ENCODE measurements at places on chromosomes 16 and 17.

DNA sequence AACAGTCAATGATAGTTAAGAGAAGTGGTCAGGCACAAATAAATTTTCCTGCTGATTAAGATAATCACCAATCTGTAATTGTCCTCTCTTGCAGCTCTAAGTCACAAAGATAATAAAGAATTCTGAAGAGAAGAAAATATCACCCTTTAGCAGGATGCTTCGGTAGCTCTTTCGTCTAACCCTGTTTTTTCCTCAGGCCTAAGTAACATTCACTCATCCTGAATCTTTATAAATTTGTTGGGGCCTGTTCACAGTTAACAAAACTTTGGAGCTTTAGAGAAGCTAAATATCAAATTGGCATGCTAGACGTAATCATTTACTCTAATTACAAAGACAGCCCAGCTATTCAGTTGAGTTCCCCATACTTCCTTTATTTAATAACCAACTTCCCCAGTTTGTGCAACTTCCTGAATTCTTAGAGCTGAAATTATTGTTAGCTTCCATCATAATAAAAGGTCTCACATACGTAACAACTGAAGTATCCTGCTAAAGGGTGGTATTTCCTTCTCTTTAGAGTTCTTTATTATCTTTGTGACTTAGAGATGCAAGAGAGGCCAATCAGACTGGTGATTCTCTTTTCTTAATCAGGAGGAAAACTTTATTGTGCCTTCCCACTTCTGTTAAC, 118.6 kb downstream of the TANGO6 start:
- DNase-seq: no peak

GRCh38 chr17:51259564-51260236, at the start of gene MBTD1:
MBTD1 (minus strand) TSS chr17:51260049; CDS start chr17:51225161, 34,888 bp downstream.
- DNase-seq: peak; percentile 90

DNA sequence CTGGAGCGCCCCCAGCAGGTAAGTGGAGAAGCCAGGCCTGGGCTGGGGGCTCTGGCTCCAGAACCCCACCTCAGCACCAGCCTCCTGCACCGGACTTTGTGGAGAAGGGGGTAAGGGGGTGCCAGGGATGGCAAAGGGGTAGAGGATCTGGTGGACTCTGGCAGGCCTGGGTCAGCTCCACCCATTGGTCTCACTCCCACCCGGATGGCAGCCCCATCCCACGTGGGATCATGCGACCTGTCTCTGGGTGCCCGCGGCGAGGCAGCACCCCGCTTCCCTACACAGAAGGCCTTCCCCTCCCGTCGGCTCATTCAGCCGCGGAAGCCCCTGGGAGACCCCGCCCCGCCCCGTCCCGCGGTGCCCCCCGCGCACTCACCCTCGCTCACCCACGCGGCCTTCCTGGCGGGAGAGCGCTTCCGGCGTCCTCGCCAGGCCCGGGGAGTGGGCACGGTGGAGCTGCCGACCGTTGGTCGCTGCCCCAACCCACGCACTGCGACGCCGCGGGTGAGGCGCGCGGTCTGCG, 498 bp upstream of the PLEKHG4 start:
- DNase-seq: no peak

- no peak for DNase-seq
Measured at GRCh38 chr17:8826808-8827435, 27.8 kb upstream of the MFSD6L start.

DNA sequence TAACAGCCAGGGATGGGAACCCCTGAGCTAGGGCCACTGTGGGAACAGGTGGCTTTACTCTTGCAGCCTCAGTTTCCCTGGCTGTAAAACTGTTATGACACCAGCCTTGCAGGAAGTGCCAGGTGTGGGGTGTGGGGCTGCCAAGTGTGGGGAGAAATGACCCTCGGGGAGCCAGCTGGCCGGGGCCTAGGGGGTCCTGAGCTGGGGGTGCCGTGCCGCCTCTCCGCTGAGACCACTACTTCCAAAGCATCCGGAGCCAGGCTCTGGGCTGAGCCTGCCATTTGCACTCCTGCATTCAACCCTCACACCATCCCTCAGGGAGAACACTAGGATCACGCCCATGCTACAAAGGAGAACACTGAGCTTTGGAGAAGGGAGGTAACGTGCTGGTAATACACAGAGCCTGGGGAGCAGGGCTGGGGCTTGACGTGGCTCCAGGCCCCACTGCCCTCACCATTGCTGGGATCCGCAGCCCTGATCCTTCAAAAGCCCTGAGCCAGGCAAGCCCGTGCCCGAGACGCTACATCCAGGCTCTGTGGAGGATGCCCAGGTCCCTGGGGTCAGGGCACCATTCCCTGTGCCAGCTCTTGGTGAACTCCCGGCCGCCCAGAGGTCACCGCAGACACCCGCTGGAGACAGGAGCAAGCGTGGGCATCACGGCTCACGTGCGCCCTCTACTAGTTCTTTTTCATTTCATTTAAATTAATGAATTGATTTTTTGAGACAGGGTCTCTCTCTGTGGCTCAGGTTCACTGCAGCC, 28.8 kb upstream of the GINS2 start:
- no peak for DNase-seq

GRCh38 chr17:6108382-6108781, 38.2 kb downstream of the WSCD1 start:
- no peak for DNase-seq

- no peak for DNase-seq
Measured at GRCh38 chr16:78198288-78198687, 98.8 kb downstream of the WWOX start.

DNA sequence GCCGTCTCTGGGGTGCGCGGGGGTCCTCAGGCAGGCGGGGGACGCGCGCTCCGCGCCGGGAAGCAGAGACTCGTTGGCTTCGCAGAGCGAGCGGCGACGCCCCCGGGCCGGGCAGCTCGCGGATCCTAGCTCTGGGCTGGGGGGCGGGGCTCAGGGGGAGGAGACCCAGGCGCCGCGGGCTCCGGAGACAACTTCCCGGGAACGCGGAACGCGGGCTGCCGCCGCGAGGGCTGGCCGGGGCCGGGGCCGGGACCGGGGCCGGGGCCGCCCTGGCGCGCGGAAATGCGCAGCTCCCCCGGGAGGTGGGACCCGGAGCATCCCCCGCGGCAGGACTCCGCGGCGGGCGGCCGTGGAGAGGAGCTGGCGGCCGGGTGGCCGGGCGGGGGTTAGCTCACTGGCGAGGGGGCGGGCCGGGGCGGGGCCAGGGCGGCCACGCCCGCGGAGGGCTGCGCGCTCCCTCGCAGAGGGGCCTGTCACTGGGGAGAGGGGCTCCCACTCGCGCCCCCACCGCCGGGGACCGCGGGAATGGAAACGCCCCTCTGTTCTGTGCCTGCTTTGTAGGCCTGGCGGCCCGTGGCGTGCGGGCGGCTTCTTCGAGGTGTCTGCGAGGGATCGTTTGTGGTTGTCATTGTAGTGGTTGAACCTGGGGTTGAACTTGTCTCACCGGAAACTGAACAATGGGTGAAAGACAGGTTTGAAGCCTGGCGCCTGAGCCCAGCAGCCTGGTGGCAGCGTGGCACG, at the start of gene GAS7:
Gene GAS7 (minus strand): TSS at position 98 of the 741 bp plus-strand sequence.
- no peak for DNase-seq
